Renal pelvis (tissue), 12 donors: ENCODE measurements at places on chromosomes 13 and 19.

GRCh38 chr19:47158367-47158791, 27.7 kb downstream of the SAE1 start:
- DNase-seq = no peak

GRCh38 chr19:16922949-16923348, 34.1 kb downstream of the F2RL3 start:
- no peak for DNase-seq

- no peak for DNase-seq
These were observed 4.2 kb upstream of the MADCAM1 start for GRCh38 chr19:492091-492531.

GRCh38 chr13:39577203-39577602, 25.8 kb downstream of the LHFPL6 start:
- DNase-seq = no peak

- DNase-seq = no peak
These were observed 6.5 kb downstream of the UQCRFS1 start for GRCh38 chr19:29206453-29206852.
